ENCODE measurements at places on chromosomes 16 and 17.

DNA sequence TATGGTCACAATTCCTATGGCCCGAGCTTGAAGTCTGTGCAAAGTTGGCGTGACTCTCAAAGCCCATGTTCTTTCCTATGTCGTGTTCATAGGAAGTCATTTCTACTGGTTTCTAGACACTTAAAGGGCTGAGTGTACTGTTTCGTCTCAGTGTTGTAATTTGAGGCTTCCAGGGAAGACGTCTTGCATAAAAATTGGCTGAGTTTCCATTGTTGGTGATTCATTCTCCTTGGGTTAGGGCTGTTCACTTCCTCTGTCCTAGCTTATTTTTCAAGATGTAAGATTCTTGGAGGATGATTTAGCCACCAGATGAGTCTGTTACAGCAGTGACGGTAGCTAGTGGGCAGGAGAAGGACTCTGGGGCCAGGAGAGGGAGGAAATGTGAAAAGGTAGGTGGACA lies 43.1 kb downstream of the PIK3R5 start:
- no peak for DNase-seq

DNA sequence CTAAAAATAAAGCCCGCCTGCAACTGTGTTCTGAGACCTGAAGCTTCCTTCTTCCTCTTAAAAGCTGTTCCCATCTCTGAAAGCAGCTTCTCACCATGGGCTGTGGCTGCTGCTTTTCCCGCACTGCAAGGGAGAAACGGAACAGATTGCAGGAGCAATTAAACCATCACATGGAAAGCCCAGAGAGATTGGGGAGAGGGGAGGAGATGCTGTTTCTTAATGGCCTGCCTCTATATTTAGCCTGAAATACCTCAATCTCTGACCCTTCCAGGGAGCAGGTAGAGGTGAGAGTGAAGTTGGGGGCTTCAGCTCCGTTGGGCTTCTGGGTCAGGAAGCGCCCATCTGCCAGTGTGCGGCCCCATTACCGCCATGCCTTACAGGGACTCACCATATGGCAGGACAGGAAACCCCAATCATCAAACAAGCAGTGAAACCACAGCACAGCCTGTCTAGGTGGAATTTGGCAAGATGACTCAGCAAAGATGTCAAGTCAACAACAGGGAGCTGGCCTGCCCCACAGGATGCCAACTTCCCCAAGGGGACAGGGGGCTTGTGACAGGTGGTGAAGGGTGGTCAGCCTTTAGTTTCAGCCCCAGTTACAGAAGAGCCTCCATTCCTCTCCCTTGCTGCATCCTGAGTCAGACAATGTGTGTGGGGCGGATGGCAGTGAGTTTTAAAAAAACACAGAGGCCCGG lies 286.6 kb upstream of the CCL2 start:
- DNase-seq: no peak

DNA sequence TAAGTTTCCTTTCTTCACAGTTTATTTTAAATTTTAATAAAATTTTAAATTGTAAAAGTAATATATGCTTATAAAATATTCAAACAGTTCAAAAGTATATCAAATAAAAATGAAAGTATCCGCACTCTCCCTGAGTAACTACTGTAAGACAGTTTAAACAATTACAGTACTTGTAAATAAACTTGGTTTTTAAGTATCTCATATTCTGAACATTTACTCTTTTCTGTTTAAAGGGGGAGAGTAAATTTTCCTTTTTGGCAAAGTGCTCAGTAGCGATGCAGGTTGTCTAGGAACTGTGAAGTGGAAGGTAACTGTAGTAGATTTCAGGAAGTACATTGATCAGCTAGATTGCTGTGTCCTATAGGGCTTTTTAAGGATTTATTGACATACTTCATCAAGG lies 28.8 kb downstream of the AATF start:
- no peak for DNase-seq

GRCh38 chr17:72604518-72604917 lies 483.7 kb downstream of the SOX9 start:
- DNase-seq: no peak

DNA sequence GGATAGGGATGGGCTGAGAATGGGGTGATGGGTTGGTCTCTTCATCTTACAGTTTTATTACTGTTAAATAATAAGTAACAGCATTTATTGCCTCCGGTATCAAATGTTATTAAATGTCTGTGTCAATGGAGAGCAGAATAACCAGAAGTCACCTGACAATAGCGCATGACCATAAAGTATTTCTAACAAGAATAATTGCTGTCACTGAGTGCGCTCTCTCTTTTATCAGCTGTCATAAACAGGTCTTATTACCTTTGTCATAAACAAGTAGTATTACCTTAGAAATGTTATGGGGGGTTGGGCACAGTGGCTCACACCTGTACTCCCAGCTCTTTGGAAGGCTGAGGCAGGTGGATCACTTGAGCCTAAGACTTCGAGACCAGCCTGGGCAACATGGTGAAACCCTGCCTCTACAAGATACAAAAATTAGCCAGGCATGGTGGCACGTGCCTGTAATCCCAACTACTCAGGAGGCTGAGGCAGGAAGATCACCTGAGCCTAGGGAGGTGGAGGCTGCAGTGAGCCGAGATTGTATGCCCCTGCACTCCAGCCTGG lies 120.6 kb downstream of the MAP2K6 start:
- DNase-seq: no peak

DNA sequence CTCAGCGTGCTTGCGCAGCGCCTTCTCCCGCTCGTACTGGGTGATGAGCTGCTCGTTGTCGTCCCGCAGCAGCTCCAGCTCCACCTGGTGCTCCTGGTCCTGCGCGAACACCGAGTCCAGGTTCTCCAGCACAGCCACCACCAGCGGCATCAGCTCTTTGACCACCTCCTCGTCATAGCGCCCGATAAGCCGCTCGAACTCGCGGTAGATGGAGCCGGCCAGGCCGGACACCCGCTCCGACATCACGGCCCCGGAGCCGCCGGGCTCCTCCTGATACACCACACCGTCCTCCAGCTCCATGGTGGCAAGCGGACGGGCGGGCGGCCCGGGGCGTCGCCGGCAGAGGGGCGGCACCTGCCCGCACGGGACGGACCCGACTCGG lies 320 bp downstream of the SPAG9 start:
- DNase-seq: peak; percentile 11
